Stimulated activated CD8-positive, alpha-beta memory T cell treated with anti-CD3 and anti-CD28 coated beads, Interleukin-7, amount 100 ng/mL, for 24 hours (primary cell): ENCODE measurements at places on chromosomes 13 and 19.

DNA sequence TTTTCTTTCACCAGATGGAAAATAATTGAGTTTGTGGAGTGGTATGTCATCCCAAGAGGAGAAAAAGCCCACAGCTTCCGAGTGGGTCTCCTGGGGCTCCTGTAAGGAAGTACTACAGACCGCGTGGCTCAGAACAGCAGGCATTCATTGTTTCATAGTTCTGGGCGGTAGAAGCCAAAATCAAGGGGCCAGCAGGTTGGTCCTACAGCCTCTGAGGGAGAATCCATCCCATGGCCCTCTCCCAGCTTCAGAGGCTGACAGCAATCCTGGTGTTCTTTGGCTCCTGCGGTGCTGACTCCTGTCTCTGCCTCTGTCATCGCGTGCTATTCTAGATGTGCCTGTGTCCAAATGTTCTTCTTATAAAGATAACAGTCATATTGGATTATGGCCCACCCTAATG lies 362.6 kb downstream of the FGF14 start:
- no peak for DNase-seq

- DNase-seq: no peak
Measured at GRCh38 chr13:73070451-73071098, 11.8 kb downstream of the KLF5 start.

- DNase-seq: peak; percentile 64
Measured at GRCh38 chr19:52296773-52297600, at the start of gene ZNF480. TSS of gene ZNF480 (plus strand) at chr19:52297169. CDS start at chr19:52300413, 3,244 bp downstream.

DNA sequence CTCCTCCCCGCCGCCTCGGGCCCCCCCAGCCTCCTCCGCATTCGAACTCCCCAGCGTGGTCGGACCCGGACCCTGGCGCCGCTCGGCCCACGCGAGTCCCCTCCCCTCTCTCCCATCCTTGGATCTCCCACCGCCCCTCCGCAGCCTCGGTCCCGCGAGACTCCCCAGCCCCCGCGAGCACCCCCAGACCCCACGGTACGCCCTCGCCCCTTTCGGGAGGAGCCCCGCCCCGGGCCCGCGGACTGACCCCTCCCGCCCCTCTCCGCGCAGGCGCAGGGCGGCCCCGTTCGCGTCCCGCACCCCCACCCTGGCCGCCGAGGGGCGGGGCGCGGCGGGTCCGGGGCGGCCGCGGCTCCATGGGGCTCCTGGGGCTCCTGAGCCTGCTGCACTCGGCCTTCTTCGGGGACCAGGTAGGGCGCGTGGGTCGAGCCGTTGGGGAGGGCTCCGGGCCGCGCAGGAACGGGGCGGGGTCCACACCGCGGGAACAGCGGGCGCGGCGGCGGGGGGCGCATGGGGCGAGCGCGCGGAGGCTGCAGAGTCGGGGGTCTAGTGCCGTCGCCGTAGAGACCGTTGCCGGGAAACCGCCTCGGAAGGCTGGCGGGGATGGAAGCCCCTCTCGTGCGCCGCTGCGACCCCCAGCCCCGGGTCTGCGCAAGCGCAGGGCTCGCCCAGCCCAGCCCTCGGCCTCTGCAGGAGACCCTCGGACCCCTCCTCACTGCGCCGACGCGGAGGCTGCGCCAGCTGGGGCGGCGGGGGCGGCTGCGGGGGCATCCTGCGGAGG lies 3.8 kb upstream of the APC2 start:
- DNase-seq: no peak

DNA sequence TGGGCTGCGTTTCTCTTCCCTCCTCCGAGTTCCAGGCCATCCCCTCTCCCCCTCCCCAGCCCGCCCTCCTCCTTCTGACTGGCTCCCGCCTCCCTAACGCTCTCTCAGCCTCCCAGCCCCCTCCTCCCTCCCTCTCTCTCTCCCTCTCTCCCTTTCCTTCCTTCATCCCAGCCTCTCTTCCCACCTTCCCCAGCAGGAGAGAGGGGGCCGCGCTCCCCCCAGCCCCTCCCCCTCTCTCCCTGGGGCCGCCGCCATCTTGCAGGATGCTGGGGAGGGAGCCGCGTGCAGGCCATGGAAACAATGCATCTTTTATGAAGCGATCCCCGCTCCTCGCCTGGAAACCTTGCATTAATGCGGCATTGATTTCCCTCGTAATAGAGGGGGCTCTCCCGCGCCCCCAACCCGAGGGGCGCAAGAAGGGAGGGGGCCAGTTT lies 42.6 kb upstream of the ADGRL1 start:
- peak; percentile 10 for DNase-seq

GRCh38 chr13:54928071-54928470 lies 1899.5 kb downstream of the OLFM4 start:
- DNase-seq: no peak
